ENCODE measurements at places on chromosomes 4 and X.
A peak's percentile ranks its signal among the peaks of the same experiment; 100 is the strongest.

DNA sequence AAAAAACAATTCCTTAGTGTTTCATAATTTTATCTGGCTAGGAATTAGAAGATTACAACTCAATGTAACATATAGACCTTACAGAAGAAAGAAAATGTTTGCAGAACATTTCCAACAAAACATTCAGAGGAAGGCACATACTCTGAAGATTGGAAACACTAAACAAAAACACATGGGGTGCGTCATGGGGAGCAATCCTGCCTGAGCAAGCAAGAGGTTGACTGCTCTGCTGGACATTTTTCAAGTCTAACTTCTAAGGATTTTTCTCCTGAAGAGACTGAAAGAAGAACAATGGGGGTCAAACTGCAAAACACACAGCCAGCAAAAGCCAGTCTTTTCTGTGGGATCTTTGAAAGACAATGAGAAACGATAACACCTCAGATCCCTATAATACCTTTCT is 182.8 kb downstream of the GUCY2F start:
- peak; percentile 33 for DNase-seq

- DNase-seq: no peak
Measured at GRCh38 chrX:47285836-47286320, 53.1 kb downstream of the USP11 start.

GRCh38 chr4:23943478-23943877 is 53.6 kb upstream of the PPARGC1A start:
- DNase-seq: no peak

- DNase-seq: no peak
Measured at GRCh38 chr4:37584071-37584470, 102.1 kb downstream of the RELL1 start.

- DNase-seq: peak; percentile 37
Measured at GRCh38 chr4:77697860-77698590, 92.4 kb downstream of the CXCL13 start.

DNA sequence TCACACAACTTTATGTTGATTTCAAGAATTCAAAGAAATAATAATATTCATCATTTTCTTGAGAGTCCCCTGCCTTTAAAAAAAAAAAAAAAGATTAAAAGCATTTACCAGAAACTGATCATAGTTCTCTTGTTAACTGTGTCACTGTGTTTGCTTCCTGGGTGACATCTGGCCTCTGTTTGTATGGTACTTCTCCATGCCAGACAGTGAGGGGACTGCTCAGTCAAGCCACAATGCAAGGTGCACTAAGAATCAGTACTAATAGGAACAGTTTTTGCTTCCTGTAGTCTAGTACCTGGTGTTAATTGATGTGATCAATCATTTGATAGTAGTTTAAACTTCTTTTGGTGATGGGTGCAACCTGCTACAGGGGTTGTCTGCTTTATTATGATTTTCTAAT is 77.5 kb downstream of the PHOX2B start:
- DNase-seq: no peak

GRCh38 chrX:16319929-16320328 is 152.6 kb downstream of the MAGEB17 start:
- DNase-seq: no peak

GRCh38 chrX:103464072-103464773 is 55.1 kb downstream of the RAB40A start:
- peak; percentile 61 for DNase-seq

GRCh38 chr4:40255393-40256281 is 58.8 kb downstream of the RHOH start:
- no peak for DNase-seq

- DNase-seq: peak; percentile 70
Measured at GRCh38 chr4:29375716-29376115, 1344.5 kb upstream of the PCDH7 start.

GRCh38 chrX:10984213-10984612 is 126.9 kb upstream of the HCCS start:
- no peak for DNase-seq

DNA sequence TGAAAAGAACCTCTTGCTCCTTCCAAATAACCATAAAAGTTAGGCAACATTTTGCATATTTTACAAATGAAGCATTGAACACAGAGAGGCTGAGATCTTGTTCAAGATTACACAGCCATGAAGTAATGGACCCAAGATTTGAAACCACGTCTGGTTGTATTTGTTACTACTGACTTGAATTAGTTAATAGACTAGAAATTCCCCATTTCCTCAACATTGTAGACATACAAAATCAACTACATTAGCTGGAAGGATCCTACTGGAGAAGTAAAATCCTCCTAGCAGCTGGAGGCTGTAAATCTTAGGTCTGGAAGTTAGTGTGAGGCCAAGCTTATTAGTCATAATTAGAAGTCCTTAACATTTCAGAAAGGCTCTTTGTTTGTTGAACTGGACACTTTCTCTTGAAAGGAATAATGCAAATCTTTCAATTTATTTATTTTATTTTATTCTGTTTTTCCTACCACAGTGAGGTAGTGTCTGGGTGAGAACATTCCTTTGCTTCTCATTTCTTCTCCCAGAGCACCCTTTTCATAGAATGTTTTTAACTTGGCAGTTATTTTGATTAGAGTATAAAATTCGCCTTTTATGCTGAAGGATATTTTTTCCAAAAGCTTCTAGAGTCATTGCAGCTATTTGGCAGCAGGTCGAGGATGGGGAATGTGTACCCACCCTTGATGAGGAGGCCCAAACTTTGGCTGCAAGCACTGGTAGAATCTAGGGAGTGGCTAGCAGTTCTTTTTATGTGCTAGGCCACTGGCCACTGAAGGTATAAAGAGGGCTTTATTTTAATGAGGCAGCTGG is 62.0 kb upstream of the CLNK start:
- no peak for DNase-seq

GRCh38 chr4:22427675-22428074 is 88.2 kb downstream of the ADGRA3 start:
- no peak for DNase-seq

DNA sequence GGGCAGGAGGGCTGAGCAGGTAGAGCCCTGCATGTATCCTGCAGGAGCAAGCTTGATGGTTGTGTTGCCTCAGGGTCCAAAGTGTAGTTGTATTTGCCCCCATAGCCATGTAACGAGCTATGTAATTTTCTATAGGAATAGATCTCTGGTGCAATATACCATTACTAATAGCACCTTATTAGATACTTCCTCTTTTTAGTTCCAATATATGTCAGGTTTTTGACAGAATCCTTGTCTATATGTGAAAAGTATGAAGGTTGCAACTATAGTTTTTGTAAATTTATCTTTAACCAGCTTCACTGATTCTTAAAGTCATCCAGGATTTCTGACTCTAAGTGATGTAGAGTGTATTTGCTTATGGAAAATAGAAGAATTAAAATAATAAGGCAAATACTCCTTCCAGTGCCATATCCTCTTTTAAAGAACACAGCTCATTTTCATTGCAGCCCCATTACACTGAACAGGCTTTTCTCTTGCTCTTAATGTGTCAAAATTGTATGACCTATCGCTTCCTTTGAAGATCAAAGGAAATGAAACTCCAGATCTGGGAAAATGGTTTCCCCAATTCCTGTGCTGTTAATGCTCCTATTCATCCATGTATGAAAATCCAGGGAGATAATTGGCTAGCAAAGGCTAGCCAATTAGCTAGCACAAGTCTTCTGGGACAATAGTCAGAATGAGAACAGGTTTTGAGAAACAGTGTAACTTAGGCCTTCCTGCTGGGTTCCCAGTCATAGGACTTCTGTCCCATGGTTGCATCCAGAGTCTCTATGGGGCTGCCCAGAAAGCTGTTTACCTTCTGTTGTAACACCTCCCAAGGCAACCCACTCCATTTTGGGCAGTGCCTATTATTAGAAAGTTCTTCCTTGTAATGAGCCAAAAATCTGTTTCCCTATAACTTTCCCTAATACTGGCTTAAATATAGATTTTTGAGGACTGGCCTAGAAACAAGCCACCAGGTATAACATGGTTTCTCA is 90.6 kb downstream of the TSPAN7 start:
- no peak for DNase-seq

DNA sequence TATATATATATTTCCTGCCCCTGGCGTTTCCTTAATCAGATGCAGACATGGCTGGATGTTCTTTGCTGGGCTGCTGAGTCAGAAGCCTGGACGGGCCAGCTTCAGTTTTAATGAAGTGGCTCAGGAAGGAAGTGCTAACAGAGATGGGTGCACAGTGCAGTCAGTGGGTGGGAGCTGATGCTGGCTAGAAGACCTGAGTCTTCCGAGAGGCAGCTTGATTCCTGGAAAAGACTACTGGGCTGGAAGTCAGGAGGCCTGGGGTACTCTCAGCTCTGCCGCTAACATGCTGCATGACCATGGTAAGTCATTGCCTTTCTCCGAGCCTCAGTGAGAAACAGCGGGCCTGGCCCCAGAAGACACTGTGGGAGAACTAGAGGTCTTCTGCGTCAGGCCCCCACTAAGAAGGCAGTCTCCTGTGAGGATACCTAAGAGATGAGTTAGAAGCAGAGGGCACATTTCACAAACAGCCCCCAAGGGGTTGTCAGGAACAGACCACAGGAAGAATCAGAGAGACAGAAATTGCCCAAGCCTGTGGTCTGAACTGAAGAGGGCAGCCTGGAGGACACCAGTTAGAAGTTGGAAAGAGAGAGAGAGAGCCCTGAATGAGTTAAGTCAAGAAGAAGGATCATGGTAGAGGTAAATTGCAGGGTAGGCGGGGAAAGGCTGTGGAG is 8.3 kb upstream of the CD40LG start:
- no peak for DNase-seq

DNA sequence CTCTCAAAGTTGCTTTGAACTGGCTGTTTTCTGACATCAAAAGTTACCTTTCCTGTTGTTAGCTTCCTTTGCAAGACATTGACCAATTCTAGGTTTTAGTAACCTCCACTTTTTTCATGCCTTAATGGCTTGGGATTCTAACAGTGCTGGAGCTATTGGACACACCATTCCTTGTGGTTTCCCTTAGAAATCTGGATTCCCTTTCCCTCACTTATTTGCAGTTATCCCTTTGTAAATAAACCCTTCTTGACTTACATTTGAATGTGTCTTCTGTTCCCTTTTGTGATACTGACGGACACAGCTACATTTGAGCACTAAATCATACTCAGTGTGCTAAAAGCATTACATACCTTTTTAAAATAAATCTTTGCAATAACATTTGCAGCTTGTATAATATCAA is 1927.6 kb upstream of the IGFBP7 start:
- DNase-seq: no peak

DNA sequence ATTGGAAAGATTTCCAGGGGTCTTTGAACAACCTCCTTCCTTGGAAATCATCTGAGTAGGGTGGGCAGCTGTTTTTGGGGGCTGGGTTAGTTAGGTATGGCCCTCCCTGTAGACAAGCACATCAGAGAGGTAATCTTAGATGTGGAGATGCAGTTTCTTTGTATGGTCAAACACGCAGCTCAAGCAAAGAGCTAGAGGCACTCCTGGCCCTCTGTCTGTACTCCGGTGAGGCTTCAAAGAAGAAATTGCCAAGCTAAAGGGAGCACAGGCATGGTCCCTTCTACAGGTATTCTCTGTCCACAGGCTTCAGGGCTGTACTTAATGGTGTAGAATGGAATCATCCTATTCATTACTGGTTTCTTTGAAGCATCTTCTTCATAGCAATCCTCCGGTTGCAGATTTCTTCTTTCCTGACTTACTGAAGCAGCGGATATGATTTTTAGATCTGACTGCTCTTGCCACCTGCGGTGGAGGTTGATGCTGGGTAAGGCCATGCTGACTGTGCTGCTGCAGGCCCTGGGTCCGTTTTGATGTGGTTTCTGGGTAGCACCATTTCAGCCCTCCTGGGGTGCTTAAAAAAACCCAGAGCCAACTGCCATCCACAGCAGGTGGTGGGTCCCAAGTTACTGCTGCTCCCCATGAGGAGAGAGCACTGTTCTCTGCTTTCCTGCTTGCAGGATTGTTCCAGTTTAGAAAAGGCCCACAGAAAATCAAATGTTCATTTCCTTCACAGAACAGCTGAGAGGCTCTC is 318.9 kb upstream of the GATB start:
- DNase-seq: no peak

DNA sequence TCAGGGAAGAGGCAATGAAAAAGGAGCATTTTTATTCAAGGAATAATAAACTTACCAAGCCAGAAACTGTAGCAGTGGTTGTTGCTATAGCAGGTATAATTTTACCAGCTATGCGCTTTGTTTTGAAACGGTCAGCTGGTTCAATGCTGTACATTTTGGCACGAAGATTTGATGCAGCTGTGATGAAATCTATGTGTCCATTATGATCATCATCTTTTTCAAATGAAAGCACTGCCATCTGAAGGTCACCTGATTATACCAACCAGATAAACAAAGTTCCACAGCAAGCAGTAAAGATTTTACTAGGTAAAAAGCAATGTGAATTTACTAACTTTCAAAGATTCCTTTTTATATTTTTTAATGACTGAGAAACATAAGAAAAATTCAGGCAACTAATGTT is 66.4 kb downstream of the STAP1 start:
- no peak for DNase-seq

DNA sequence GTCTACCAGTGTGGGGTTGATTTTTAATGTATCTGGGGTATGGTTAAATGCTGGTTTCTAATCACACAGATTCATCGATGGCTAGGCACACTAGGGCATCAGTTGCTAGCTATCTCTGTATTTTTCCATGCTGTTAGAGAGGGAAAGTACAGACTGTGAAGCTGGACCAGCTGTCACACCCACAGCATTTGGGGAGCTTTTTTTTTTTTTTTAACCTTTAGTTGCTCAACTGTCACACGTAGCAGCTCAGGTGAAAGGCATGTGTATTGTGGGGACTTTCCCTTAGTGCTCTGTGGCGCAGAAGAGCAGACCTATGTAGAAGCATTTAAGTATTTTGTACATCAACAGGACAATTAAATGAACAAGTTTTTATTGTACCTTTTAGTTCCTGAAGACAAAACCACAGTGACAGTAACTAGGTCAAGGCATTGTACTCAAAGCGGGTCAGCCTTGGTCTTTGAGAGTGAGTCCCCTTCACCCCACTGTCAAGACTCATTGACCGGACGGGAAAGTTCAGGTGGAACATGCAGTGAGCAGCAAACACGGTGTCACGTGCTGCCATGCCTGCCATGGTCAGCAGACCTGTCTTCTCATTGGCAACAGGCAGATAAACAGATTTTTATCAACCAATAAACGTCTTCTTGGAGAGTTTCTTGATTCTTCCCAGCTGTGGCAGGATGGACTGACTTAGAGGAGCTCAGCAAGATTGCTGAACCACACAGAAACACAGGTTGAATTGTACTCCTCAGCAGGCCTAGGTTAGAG is 65.3 kb downstream of the CASP3 start:
- no peak for DNase-seq

DNA sequence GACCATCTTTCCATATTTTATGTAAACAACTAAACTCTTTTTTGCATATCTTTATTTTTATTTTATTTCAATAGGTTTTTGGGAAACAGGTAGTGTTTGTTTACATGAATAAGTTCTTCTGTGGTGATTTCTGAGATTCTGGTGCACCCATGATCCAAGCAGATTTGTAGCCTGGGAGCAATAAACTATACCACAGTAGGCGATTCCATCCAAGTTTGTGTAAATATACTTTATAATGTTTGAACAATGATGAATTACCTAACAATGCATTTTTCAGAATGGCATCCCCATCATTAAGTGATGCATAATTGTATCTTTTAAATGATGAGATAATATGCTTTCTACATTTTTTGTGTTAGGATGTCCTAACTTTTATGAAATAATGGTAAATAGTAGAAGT is 39.2 kb upstream of the CYSLTR1 start:
- no peak for DNase-seq
